ENCODE measurements at places on chromosomes 3 and 15.

DNA sequence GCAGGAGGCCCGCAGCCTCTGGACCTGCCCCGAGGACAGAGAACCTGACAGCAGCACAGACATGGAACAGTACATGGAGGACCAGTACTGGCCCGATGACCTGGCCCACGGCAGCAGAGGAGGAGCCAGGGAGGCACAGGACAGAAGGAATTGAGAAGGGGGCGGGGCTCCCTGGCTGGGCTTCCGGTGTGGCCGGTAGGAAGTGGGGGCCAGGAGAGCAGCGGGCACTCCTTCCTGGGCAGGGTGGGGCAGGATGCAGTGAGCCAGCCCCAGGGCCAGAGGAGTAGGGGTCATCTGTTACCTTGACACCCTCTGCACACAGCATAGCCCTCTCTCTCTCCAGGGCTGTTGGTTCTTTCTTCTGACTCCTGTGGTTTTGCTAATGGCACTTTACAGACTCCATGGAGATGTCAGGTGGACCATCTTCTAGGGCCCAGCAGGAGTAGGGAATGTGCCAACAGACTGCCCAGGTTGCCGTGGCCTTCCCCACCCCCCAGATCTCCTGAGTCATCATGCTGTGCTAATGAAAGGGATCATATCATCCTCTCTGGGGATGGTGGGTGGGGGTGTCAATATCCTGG, 8.6 kb upstream of the ISG20 start:
- peak overlapping the region; percentile 76 for H3K4me3 ChIP-seq
- H3K27me3 ChIP-seq: no peaks in the 10 kb centered on the region
- DNase-seq: no peak
- H3K4me1 ChIP-seq: peaks cover 83% of the 10 kb centered on the region
- peak overlapping the region; percentile 83 for H3K27ac ChIP-seq

GRCh38 chr3:128491691-128491940, 1.4 kb downstream of the GATA2 start:
- peaks cover 13% of the 10 kb centered on the region for H3K4me1 ChIP-seq
- no peak overlapping the region for H3K4me3 ChIP-seq
- no peaks in the 10 kb centered on the region for H3K36me3 ChIP-seq
- H3K27me3 ChIP-seq: peaks cover 60% of the 10 kb centered on the region
- no peak for DNase-seq

GRCh38 chr3:161430307-161430706, 59.0 kb upstream of the SPTSSB start:
- no peak overlapping the region for H3K4me3 ChIP-seq
- H3K36me3 ChIP-seq: no peaks in the 10 kb centered on the region
- no peaks in the 10 kb centered on the region for H3K4me1 ChIP-seq
- peaks cover 13% of the 10 kb centered on the region for H3K27me3 ChIP-seq

DNA sequence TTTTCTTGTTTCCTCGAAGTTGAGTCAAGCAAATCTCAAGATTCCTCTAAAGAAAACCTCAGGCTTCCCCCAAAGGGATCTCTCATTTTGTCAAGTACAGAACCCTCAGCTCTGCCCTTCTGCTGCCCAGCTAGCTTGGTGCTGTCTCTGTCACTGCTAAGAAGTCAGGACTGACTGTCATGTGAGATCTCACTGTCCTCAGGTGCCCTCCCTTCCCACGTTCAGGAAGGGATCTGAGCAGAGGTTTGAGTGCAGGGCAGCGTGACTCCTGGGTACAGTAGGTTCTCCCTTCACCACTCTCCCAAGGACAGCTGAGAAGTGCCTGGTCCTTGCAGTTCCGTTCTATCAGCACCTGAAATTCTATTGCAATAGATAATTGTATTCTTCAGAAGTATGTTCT, 229.7 kb downstream of the SLCO3A1 start:
- H3K27ac ChIP-seq: no peak overlapping the region
- no peaks in the 10 kb centered on the region for H3K4me1 ChIP-seq
- no peak overlapping the region for H3K4me3 ChIP-seq
- H3K36me3 ChIP-seq: no peaks in the 10 kb centered on the region

DNA sequence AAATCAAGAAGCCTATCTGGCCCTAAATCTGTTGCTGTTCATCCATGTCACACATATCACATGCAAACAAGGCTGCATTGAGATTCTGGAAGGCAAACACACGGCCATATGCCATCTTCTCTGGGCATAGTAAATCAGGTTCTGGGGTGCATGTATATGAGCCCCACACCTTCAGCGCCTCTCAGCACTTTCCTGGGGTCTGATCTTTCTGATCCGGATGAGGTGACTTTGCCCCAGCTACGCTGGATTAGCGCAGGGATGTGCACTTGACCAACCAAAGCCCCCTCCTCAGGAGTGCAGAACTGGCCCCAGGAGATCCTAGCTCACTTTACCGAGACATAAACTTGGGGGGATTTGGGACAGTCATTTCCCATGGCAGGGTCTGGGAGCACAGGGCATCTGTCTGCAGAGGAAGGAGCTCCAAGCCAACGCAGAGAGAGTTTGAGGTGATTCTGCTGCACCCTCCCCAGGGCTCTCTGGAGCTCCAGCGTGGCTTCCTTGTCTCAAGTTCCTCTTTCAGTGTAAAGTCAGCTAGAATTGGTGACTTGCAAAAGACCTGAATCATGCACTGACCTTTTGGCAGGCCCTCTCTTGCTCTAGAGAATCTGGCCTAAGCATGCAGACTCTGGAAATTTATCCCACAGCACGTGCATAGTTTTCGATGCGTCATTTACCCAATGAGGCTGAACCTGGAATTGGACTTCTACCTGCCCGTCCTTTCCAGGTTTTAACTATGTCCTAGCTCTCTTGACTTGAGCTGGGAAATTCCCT, 63.5 kb upstream of the KLF13 start:
- H3K27me3 ChIP-seq: peaks cover 6% of the 10 kb centered on the region
- H3K4me3 ChIP-seq: no peak overlapping the region
- H3K27ac ChIP-seq: peak overlapping the region; percentile 75
- DNase-seq: no peak
- peaks cover 86% of the 10 kb centered on the region for H3K4me1 ChIP-seq

DNA sequence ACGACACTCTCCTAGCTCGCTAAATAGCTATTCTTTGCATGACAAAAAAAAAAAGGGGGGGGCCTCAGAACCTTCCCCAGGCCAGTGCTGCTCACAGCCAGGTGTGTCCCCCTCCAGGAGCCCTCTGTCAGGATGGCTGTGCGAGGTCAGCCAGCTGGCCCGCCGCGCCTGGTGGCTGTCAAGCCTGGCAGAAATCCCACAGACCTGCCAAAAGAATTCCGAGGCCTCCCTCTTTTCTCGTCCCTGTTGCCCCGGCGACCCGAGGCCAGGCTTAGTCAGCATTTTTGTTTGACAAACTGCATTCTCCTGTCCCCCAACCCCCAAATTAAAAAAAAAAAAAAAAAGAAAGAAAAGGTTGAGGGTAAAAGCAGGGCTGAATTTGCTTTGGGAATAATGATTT, 61.9 kb downstream of the TM4SF4 start:
- no peaks in the 10 kb centered on the region for H3K36me3 ChIP-seq
- peaks cover 8% of the 10 kb centered on the region for H3K27me3 ChIP-seq
- DNase-seq: no peak
- no peak overlapping the region for H3K27ac ChIP-seq
- H3K4me1 ChIP-seq: peaks cover 11% of the 10 kb centered on the region

DNA sequence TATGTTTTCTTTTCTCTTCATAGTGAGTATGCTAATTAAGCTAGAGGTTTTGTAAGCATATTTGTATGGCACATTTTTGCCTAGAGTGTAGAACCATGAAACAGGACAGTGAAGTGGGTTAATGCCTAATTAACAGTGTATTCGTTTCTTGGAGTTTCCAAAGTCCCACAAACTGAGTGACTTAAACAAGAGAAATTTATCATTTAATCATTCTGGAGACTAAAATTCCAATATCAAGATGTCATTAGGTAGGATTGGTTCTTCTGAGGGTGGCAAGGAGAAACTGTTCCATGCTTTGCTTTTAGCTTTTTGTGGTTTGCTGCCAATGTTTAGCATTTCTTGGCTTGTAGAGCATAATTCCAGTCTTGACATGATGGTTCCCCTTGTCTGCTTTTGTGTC, 734.2 kb downstream of the NAALADL2 start:
- no peak overlapping the region for H3K4me3 ChIP-seq
- H3K27me3 ChIP-seq: no peaks in the 10 kb centered on the region
- no peak overlapping the region for H3K27ac ChIP-seq
- H3K36me3 ChIP-seq: no peaks in the 10 kb centered on the region
- no peaks in the 10 kb centered on the region for H3K4me1 ChIP-seq

DNA sequence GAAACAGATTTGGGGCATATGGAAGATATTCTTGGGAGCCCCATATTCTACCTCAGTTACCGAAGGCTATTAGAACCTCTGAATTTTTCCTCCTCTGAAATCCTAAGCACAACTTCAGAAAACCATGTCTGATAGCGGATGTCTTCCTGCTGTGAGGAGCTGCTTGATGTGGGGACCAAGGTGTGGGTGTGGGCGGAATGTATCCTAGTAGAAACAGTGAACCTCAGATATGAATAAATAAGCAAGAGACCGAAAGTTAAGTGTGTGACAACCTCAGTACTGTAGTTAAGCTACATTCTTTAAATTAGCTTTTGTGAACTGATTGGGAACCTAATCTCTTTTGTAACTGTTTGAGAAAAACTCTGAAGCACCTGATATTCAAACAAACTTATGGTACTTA, 46.9 kb downstream of the SENP2 start:
- peaks cover 6% of the 10 kb centered on the region for H3K4me1 ChIP-seq
- H3K27ac ChIP-seq: no peak overlapping the region
- H3K36me3 ChIP-seq: peaks cover 11% of the 10 kb centered on the region
- H3K4me3 ChIP-seq: no peak overlapping the region
- H3K27me3 ChIP-seq: no peaks in the 10 kb centered on the region
- no peak for DNase-seq

DNA sequence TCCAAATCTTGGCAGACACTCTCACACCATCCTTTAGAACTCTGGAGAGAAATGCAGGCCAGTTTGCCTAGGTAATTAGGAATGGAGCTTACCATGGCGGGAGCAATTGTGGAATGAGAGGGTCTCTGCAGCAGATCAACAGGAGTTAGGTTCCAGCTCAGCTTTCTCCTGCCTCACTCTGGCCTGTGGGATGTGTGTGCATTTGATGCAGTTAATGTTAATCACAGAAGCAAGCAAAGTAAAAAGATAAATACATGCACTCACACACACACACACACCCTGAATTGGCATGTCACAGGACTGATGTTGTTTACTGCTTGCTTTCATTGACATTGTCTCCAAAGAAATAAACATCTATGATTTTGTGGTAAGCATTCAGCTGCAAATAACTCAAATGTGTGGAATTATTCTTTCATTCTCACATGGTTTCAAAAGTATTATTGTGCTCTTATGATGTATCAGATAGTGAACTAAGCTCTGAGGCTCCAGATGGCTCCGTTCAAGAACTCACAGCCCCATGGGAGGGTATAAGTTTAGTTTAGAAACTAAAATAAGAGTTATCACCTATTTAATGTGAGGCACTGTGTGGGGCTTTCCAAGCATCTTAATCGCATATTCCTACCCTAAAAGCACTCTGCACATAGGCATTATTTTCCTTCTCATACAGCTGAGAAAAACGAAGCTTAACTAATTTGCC, 31.3 kb upstream of the BFSP2 start:
- peaks cover 6% of the 10 kb centered on the region for H3K27me3 ChIP-seq
- no peak overlapping the region for H3K27ac ChIP-seq
- no peaks in the 10 kb centered on the region for H3K36me3 ChIP-seq
- no peaks in the 10 kb centered on the region for H3K4me1 ChIP-seq
- no peak overlapping the region for H3K4me3 ChIP-seq

- peaks cover 57% of the 10 kb centered on the region for H3K36me3 ChIP-seq
- H3K27ac ChIP-seq: peak overlapping the region; percentile 52
- no peak for DNase-seq
- H3K4me1 ChIP-seq: peaks cover 88% of the 10 kb centered on the region
These were observed 7.4 kb downstream of the SQOR start for GRCh38 chr15:45641999-45642932.

DNA sequence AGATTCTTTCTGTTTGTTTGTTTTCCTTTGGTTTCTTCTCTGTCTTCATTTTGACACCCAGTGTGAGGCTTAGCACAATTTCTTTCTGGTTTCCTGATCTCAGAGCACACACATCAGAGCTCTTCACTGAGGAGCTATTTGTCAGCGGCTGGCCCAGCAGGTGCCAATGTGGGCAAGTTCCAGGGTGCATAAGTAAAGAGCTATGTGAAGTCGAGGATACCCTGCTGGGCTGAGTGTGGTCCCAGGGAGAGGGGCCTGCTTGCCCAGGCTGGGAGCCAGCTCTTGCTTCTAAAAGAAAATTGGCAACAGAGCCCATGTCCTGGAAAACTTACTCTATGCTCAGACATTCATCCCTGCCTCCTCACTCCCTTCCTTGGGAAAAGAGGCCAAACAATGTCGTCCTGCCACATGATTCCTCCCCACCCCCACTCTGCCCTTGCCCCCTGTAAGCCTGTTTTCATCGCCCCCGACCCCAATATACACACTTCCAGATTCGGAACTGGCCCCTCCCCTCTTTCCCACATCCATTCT, 101.2 kb downstream of the ST8SIA2 start:
- H3K4me3 ChIP-seq: no peak overlapping the region
- no peaks in the 10 kb centered on the region for H3K36me3 ChIP-seq
- H3K27ac ChIP-seq: no peak overlapping the region
- H3K4me1 ChIP-seq: no peaks in the 10 kb centered on the region

GRCh38 chr15:57503911-57504598, 87.6 kb upstream of the MYZAP start:
- no peaks in the 10 kb centered on the region for H3K36me3 ChIP-seq
- H3K4me1 ChIP-seq: no peaks in the 10 kb centered on the region
- H3K27ac ChIP-seq: no peak overlapping the region
- DNase-seq: no peak
- H3K4me3 ChIP-seq: no peak overlapping the region
- H3K27me3 ChIP-seq: no peaks in the 10 kb centered on the region

DNA sequence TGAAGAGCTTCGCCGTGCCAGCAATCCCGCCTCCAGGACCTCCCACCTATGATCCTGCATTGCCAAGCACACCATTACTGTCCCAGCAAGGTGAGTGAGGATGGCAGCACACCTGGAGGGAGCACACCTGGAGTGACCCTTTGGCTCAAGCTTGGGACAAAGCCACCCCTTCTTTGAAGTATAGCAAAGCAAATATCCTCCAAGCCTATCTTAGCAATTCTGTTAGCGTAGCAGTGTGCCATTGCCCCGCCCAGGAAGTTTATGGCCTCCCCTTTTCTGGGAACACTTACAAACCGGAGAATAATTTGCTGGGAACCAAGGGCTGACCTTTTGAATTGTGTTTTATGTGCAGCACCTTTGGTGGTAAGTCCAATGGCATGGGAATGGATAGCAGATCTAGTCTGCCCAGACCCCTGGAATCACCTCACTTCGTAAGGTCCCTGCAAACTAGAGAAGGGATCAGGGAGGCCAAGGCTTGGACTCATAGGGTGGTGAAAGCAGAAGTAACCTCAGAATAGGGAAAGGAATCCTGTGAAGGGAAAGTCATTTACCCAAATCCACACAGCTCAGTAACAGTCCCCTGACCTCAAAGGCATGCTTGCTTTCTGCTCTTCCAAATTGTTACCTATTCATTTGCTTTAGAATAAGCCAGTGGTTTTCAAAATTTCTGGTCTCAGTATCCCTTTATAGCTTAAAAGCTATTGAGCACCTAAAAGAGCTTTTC, 70.1 kb downstream of the HCN4 start:
- no peaks in the 10 kb centered on the region for H3K36me3 ChIP-seq
- no peak overlapping the region for H3K27ac ChIP-seq
- H3K27me3 ChIP-seq: no peaks in the 10 kb centered on the region
